Caco-2 (cell line): ENCODE measurements at places on chromosomes 11 and 22.

GRCh38 chr11:6320411-6321155, at the start of gene CAVIN3:
Gene CAVIN3, minus strand, starts transcription at chr11:6320501. Its CDS starts 25 bp downstream, at chr11:6320476.
- H3K27me3 ChIP-seq = no peaks in the 10 kb centered on the region
- no peaks in the 10 kb centered on the region for H3K36me3 ChIP-seq
- peak; percentile 50 for DNase-seq

- H3K27ac ChIP-seq = no peak overlapping the region
- no peaks in the 10 kb centered on the region for H3K36me3 ChIP-seq
- no peaks in the 10 kb centered on the region for H3K27me3 ChIP-seq
- no peak overlapping the region for H3K4me3 ChIP-seq
Observed at GRCh38 chr22:28411125-28411524, 268.5 kb downstream of the TTC28 start.

GRCh38 chr11:92382311-92382710, 157.7 kb downstream of the FAT3 start:
- no peak overlapping the region for H3K4me3 ChIP-seq
- H3K27ac ChIP-seq = no peak overlapping the region
- no peaks in the 10 kb centered on the region for H3K27me3 ChIP-seq
- no peak for DNase-seq
- H3K36me3 ChIP-seq = no peaks in the 10 kb centered on the region

DNA sequence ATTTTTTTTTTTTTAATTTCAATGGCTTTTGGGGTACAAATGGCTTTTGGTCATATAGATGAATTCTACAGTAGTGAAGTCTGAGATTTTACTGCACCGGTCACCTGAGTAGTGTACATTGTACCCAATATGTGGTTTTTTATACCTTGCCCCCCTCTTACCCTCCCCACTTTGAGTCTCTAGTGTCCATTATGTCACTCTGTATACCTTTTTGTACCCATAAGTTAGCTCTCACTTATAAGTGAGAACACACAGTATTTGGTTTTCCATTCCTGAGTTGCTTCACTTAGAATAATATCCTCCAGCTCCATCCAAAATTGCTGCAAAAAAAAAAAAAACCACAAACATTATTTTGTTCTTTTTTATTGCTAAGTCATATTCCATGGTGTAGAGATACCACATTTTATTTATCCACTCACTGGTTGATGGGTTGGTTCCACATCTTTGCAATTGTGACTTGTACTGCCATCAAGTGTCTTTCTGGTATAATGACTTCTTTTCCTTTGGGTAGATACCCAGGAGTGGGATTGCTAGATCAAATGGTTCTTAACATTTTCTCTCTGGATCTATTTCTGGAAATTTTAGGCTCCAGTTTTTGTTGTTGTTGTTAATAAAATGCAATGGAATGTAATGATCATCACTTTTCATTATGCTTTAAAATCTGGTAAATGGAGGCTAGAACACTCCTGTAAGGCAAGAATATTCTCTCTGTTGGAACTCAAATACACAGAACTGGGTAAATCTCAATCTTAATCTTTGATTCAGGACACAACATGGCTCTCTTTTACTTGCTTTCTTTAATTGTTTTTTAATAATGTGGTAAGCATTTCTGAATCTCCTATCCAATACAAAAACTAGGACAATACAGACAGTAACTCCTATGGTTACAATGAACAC, 10.3 kb downstream of the NEAT1 start:
- no peak for DNase-seq
- H3K36me3 ChIP-seq = peaks cover 3% of the 10 kb centered on the region; the same call in 1 of the 2 replicates
- H3K27me3 ChIP-seq = no peaks in the 10 kb centered on the region
- H3K27ac ChIP-seq = no peak overlapping the region
- H3K4me3 ChIP-seq = no peak overlapping the region

- H3K27ac ChIP-seq = no peak overlapping the region
- peaks cover 25% of the 10 kb centered on the region for H3K4me1 ChIP-seq
- no peaks in the 10 kb centered on the region for H3K27me3 ChIP-seq
- no peak overlapping the region for H3K4me3 ChIP-seq
- H3K36me3 ChIP-seq = no peaks in the 10 kb centered on the region
Observed at GRCh38 chr22:37184380-37184755, 3.7 kb downstream of the C1QTNF6 start.

DNA sequence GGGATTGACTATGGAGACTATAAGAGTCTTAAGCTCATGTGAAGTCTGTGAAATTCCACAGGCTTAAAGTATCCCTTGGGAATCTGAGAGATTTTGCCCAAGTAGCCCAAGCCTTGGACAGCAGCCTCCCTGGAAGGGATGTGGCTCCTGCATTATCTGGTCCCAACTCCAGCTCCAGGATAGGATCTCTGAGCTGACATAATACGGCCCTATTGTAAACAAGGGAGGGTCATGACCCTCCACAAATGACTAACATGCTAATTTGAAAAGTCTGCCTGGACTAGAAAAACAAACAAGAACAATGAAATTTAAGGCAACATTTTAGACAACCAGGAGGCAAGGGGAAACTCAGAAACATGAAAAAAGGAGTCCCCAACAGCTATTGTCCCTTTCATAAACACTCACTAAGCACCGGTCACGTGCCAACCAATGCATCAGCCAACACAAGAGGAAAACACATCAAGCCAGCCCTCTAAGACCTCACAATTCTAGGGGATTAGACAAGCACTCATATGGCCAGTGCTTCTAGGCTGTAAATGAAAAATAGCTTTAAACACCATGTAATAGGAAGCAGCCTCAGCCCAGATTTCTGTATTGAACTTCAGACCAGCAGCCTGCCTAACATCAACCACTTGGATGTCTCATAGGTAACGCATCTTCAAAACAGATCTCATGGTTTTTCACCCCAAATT, 101.2 kb upstream of the TIMP3 start:
- no peaks in the 10 kb centered on the region for H3K27me3 ChIP-seq
- no peak for DNase-seq
- H3K4me3 ChIP-seq = no peak overlapping the region
- peaks cover 23% of the 10 kb centered on the region for H3K4me1 ChIP-seq
- no peak overlapping the region for H3K27ac ChIP-seq

- peaks cover 7% of the 10 kb centered on the region; the same call in 1 of the 2 replicates for H3K4me1 ChIP-seq
- no peaks in the 10 kb centered on the region for H3K27me3 ChIP-seq
- no peak for DNase-seq
- no peak overlapping the region for H3K4me3 ChIP-seq
Observed at GRCh38 chr22:41201141-41201540, 4.0 kb upstream of the L3MBTL2 start.

- peaks cover 16% of the 10 kb centered on the region for H3K36me3 ChIP-seq
- no peak overlapping the region for H3K4me3 ChIP-seq
- no peaks in the 10 kb centered on the region for H3K27me3 ChIP-seq
Observed at GRCh38 chr11:70333261-70333660, 62.8 kb downstream of the PPFIA1 start.
